GM23248 (cell line): ENCODE measurements at places on chromosomes 16 and 17. TPM values are rescaled to one million over a fixed set of nuclear protein-coding genes. Genes with fewer than 3 reads are reported as not detected.

GRCh38 chr17:6574687-6575595 is 18.6 kb upstream of the PITPNM3 start:
- peak; percentile 89 for DNase-seq

GRCh38 chr17:40418428-40418706 is 671 bp upstream of the TOP2A start:
- no peak for DNase-seq

DNA sequence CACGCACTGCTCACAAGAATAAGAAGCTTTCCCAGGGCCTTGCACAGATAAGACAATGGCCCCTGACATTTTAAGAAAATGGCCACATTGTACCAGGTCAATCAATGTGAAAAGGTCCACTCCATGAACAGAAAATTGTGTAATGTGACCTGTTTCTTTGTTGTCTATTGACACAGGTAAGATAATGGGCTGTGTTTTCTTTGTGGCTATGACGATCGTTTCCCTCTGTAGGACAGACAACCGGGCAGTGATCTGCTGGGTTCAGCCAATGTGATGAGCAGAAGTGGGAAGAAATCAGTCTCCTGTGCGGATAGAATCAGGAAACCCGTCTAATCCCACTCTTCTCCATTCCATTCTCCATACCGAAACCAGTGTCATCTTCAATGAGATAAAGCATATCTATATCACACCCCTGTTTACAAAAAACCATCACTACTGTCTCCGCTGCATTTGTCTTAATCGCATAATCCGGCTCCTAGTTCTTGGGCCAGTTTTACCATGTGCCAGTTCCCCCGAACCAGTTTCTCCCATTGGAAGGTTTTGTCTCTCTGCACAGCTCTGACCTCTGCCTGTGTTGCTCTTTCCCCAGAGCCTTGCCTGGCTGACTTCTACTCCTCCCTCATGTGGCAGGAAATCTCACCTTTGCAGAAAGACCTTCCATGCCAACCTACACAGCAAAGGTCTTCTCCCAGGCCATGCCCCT is 66.9 kb upstream of the ATF7IP2 start:
- DNase-seq, result no peak

CAPN15 gene
- 5.4 and 5.7 TPM in 2 replicates for polyA plus RNA-seq

- no peak for DNase-seq
These were observed 22.2 kb upstream of the NFATC3 start for GRCh38 chr16:68062910-68063393.

GRCh38 chr17:30237296-30238002 is 2.0 kb upstream of the SLC6A4 start:
- DNase-seq, result peak; percentile 27

DNA sequence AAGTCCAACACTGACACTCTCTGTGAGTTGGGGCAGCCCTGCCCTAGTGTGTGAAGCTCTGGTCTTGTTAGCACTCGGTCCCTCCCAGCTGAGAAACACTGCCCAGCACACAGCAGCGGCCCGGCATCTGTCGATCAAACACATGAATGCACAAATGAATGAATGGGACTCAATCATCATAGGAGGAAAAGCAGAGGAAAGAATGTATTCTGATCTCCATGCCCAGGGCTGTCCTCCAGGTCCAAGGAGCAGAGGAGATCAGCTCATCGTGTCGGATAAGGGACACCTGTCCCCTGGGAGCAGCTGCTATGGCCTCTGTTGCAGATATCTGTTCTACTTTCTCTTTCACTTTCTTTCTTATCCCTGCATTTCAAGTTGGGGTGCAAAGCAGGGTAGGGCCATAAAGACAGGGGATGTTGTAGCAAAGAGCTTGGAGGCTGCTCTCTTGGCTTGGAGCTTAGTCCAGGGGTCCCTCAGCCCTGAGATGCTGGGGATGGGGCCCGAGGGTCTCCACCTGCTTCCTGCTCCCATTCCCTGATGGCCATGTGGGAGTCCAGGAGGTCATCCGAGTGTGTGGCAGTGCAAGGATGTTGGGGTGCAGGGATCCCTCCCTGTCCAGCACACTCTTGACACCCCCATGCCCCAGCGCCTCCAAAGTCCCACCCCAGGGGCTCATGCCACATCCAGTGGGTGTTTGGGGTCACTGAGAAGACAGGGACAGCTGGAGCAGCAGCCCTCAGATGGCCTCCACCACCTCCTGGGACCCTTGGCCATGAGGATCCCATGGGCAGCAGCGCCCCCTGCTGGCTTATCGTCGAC is 88.2 kb downstream of the IRF8 start:
- DNase-seq, result no peak

UTS2R gene
- not detected in 2 replicates for polyA plus RNA-seq

TNP2 gene
- not detected in 2 replicates for polyA plus RNA-seq

TMIGD1 gene
- polyA plus RNA-seq, result not detected in 2 replicates

DNA sequence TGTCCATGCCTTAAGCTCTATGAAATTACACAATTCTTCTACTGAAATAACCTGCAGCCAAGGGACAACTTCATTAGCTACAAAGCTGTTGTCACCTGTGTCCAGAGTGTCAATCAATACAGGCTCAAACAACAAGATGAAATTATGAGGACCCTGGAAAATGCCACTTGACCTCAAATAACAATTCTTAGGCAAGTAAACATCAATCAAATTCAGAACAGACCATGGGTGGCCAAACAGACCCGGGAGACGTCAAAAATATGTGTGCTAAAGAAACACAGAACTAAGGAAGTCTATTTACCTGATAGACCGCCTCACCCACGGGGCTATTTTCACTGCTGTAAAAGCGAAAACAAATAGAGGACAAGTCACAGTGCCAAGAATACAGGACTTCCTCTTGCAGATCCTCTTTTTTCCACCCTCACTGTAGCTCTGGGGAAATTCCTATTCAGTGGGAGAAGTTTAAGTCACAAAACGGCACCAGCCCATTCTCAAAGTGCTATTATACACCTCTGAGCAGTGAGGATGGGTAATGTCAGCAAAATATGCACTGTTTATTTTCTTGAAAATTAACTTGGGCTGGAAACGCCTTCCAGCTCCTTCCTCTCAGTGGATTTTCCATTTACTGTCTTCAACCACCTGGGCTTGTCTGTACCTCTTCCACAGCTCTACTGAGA is 2.7 kb downstream of the LITAF start:
- DNase-seq, result no peak

DNA sequence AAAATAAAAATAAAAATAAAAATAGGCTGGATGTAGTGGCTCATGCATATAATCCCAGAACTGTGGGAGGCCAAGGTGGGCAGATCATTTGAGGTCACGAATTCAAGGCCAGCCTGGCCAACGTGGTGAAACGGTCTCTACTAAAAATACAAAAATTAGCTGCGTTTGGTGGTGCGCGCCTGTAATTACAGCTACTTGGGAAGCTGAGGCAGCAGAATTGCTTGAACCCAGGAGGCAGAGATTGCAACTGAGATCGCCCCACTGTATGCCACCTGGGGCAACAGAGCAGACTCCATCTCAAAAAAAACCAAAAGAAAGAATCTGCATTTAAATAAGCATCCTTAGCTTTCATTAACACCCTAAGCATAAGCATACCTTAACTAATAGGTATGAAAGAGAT is 33.8 kb downstream of the YWHAE start:
- DNase-seq, result no peak

DNA sequence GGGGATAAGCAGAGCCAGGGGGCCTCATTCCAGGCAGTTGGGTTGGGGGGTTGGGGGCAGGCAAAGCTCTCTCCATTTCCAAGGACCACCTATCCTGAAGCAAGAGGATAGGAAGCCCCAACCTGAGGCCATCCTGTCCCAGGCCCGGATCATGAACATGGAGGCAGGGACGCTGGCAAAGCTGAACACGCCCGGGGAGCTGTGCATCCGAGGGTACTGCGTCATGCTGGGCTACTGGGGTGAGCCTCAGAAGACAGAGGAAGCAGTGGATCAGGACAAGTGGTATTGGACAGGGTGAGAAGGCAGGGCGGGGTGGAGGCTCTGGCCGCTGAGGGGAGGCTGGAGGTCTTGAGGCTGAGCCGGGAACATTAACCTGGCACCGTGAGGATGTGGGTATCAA is 3.6 kb upstream of the CHAD start:
- DNase-seq, result no peak

GRCh38 chr16:30382111-30382881 is at the start of gene SEPTIN1:
SEPTIN1 (minus strand) TSS chr16:30382561; CDS start chr16:30382542, 19 bp downstream.
- DNase-seq, result no peak

DNA sequence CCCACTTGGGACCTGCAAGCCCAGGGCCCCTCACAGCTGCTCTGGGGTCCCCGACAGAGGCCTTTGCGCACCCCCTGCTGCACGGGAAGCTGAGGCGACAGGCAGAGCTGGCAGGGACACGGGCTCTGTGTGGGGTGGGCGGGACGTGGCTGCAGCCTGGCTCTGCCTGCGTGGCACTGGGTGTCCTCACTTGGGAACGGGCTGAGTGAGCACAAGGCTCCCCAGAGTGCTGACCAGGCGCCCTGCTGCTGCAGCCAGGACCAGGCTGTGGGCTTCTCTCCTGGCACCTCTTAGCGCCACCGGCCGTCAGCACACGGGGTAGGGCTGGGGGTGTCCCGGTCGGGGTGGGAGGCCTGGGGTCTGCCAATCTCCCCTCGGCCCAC is 6.6 kb downstream of the C1QTNF8 start:
- DNase-seq, result peak; percentile 31

KRTAP4-3 gene
- polyA plus RNA-seq, result not detected in 2 replicates

STXBP4 gene
- 8.4 and 8.7 TPM in 2 replicates for polyA plus RNA-seq

DNA sequence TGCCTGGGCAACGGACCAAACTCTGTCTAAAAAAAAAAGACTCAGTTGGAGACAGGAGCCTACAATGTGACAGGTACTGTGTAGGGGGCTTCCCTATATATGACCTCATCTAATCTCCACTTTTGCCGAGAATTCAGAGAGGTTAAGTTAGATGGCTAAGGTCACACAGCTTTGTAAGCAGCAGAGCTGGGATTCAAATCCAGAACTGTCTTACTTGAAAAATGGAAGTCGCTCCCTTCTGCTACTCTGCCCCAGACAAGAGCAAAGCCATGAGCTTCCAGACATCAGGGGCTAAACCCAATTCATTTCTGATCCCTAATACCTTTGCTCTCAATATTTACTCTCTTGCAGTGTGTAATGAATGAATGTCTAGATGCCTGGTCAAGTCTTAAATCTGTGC is 41.5 kb upstream of the ABCC12 start:
- DNase-seq, result no peak

GNAO1 gene
- polyA plus RNA-seq, result 0.18 TPM in 1 of 2 replicates, not detected in the other

DNA sequence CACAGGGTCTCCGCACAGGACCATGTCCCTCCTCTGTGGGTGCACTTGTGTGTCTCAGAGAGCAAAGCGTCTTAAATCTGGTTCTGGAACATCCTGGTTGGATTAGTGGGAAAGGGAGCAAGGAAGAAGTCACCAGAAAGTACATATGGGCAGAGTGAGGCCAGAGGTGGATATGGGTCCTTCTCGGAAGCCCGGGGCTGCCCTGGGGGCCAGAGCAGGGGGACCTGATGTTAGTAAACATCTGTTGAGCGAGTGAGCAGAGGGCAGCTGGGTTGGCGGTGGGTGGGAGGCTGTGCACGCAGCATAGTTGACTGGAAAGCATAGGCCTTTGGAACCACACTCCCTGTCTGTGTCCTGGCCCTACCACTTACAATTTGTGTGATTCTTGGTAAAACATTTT is 22.7 kb downstream of the UNC13D start:
- no peak for DNase-seq

- no peak for DNase-seq
These were observed 18.1 kb upstream of the TAC4 start for GRCh38 chr17:49866019-49866380.

DNA sequence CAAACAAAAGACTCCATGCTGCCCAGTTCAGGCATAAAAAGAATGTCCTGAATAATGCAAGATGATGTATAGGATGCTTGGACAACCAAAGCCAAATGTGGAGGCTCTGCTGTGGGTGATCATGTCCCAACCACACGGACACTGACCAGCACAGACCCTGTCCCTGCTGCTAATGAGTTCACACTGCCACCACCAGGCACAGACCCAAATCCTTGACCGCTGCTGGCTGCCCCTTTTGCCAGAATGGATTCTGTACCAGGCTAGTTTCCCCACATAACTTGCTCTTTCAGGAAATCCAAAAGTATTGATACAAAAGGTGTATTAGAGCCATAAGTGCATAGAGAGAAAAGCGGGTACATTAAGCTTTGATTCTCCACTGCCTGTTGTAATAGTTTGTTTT is 60.9 kb downstream of the XYLT1 start:
- DNase-seq, result no peak

DNA sequence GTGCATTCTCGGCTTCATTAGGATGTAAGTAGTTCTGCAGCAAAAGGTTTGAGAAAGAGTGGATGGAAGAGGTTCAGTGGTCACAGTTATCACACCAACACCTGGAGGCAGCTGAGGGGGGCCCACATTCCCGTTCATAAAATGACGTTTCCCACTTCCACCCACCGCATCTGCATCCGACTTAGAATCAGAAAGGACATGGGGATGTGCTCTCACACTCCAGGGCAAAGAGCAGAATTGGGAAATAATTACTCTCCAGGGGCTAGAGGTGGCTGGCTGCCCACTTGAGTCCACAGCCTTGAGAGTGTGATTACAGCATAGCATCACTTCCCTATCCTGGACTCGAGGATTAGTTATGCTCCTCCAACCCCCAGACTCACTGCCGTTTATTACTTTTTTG is 122.0 kb downstream of the CPPED1 start:
- DNase-seq, result no peak

DNA sequence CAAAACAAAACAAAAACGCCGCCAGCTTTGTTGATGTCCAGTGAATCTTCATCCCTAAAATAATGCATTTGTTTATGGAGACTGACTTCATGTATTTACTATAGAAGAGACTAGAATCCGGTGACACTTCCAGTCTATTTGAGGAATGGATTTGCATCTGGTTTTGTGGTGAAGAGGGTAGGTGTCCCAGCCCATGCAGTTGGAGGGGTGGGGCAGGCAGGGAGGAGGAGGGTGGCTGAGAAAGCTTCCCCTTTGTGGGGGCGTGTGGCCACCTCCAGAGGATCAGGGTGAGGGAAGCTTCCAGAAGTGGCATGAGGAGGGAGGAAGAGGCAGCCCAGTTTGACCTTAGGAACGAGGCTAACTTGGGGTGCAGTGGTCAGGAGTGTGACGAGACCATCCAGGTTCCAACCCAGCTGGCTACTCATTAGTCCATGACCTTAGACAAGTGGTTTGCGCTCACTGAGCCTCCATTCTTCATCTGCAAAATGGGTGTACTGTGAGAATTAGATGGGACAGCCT is 69.5 kb downstream of the CMIP start:
- no peak for DNase-seq

DNA sequence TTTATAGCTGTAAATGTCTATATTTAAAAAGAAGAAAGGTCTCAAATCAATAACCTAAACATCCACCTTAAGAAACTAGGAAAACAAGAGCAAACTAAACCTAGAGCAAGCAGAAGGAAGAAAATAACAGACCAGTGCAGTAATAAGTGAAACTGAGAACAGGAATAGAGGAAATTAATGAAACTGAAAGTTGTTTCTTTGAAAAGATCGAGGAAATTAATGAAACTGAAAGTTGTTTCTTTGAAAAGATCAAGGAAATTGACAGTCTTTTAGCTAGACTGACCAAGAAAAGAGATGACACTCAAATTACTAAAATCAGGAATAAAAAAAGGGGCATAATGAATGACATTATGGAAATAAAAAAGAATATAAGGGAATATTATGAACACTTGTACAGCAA is 46.4 kb downstream of the SLFN5 start:
- no peak for DNase-seq
